ENCODE measurements at places on chromosomes 5 and 9. TPM values are rescaled to one million over a fixed set of nuclear protein-coding genes. Genes with fewer than 3 reads are reported as not detected.

GRCh38 chr5:43204958-43205357 is 12.9 kb downstream of the NIM1K start:
- H3K27ac ChIP-seq: no peak overlapping the region
- H3K4me3 ChIP-seq: no peak overlapping the region
- DNase-seq: no peak
- H3K4me1 ChIP-seq: peaks cover 2% of the 10 kb centered on the region
- H3K27me3 ChIP-seq: peaks cover 9% of the 10 kb centered on the region

DNA sequence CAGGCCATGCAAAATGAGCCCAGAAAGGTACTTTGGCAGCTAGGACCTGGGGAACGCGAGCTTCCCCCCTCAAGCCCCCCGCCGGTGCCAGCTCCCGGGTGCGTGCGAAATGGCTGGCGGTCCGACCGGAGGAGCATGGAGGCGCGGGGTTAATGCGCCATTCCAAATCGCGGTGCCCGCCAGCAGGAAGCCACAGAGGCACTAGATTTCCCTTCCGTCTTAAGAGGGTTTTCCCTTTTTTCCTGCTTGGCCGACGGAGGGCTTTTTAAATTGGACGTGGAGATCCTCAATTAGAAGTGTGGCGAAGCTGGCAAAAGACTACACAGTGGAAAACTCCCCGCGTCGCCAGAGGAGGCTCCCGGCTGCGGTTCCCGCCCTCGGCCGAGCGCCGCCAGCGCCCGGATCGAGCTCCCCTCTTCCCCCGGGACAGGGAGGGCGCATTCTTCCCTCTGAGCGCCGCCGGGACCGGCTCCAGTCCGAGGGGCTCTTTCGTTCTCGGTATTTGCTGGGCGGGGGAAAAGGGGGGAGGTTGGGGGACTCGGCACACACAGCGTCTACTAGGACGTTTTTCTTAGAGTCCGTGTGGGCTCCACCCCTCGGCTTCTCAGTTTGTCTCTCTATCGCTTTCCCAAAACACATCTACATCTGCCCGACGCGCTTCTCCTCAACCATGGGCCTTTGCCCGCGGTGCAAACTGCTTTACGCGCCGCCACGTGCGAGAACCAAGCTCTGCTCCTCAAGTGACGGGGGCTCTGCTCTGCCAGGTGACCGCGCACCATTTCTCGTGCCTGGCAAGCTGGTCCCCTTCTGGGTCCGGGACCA is 3.0 kb downstream of the GDNF start:
- peaks cover 73% of the 10 kb centered on the region for H3K27me3 ChIP-seq
- H3K4me1 ChIP-seq: peaks cover 20% of the 10 kb centered on the region
- no peak overlapping the region for H3K27ac ChIP-seq
- DNase-seq: no peak
- no peaks in the 10 kb centered on the region for H3K36me3 ChIP-seq

DNA sequence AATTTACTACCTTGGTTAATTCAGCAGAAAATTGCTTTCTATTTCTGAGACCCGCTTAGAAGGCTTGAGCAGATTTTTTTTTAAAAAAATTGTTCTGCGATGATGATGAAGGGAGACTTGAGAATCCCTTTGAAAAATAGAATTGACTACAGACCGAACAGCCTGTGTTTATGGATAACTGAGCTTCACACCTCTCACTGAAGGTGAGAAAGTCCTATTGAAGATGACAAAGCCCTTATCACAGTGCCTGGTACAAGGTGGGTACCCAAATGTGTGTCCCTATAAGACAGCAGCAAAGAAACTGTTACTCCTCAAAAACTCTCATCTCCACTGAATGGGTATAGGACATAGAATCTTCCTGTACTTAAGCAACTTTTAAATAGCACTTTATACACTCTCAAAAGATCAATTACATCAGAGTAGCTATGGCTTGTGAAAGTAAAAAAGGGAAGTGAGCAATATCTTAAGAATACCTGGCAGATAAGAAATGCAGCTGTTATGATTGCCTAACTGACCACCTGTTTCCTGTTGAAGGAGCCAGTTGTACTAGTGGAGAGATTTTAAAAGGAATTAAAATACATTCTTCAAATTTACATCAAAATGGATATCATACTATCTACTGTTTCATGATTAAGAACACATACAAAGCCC is 419.7 kb downstream of the CHSY3 start:
- DNase-seq: no peak
- no peaks in the 10 kb centered on the region for H3K36me3 ChIP-seq
- H3K27ac ChIP-seq: no peak overlapping the region
- no peak overlapping the region for H3K4me3 ChIP-seq
- H3K4me1 ChIP-seq: no peaks in the 10 kb centered on the region

DNA sequence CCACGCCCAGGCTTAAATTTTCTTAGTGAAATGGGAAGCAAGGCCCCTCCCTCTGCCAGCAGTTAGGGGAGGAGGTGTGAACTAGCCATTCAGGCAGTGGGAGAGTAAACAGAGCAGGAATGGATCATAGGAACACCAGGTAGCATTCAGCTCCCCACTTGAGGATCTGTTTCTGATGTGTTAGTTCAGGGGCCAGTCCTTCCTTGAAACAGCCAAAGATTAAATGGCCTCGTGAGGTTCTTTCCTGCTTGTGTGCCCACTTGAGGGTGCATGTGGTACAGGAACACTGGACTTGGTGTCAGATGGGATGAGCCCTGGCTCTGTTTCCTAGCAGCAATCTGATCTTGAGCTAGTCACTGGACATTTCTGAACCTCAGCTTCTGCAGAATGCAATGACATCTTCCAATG is 21.2 kb downstream of the FAXDC2 start:
- peak overlapping the region; percentile 25 for H3K4me3 ChIP-seq
- peaks cover 38% of the 10 kb centered on the region for H3K4me1 ChIP-seq
- H3K27me3 ChIP-seq: no peaks in the 10 kb centered on the region
- no peak for DNase-seq

DNA sequence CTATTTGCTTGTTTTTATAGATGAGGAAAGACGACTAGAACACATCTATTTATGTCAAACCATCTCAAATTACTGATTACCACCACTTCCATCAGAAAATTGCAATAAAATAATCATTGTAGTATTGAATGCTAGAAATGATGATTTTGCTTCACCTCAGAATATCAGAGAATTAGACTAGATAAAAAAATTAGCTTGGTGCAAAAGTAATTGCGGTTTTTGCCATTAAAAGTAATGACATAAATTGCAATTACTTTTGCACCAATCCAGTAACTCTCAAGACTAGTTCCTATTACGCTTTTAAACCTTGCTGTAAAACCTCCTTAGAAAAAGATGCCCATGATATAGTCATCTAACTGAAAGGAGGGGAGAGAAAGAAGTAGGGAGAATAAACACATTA is 556.7 kb upstream of the GRIN3A start:
- no peaks in the 10 kb centered on the region for H3K4me1 ChIP-seq
- no peak overlapping the region for H3K27ac ChIP-seq
- DNase-seq: no peak
- H3K36me3 ChIP-seq: no peaks in the 10 kb centered on the region
- no peaks in the 10 kb centered on the region for H3K27me3 ChIP-seq

GRCh38 chr5:138646671-138647070 is 71.5 kb upstream of the HSPA9 start:
- no peak overlapping the region for H3K27ac ChIP-seq
- peaks cover 3% of the 10 kb centered on the region for H3K4me1 ChIP-seq
- peaks cover 96% of the 10 kb centered on the region for H3K27me3 ChIP-seq
- no peak overlapping the region for H3K4me3 ChIP-seq
- H3K36me3 ChIP-seq: no peaks in the 10 kb centered on the region

GRCh38 chr5:103120607-103121200 is 603 bp downstream of the PPIP5K2 start:
- peak overlapping the region; percentile 98 for H3K4me3 ChIP-seq
- peaks cover 69% of the 10 kb centered on the region for H3K4me1 ChIP-seq
- no peak for DNase-seq
- no peaks in the 10 kb centered on the region for H3K36me3 ChIP-seq

GRCh38 chr5:141507387-141508091 is 18.7 kb downstream of the PCDHGC5 start:
- no peaks in the 10 kb centered on the region for H3K27me3 ChIP-seq
- no peak for DNase-seq
- H3K36me3 ChIP-seq: no peaks in the 10 kb centered on the region
- peaks cover 28% of the 10 kb centered on the region for H3K4me1 ChIP-seq
- H3K27ac ChIP-seq: peak overlapping the region; percentile 11

DNA sequence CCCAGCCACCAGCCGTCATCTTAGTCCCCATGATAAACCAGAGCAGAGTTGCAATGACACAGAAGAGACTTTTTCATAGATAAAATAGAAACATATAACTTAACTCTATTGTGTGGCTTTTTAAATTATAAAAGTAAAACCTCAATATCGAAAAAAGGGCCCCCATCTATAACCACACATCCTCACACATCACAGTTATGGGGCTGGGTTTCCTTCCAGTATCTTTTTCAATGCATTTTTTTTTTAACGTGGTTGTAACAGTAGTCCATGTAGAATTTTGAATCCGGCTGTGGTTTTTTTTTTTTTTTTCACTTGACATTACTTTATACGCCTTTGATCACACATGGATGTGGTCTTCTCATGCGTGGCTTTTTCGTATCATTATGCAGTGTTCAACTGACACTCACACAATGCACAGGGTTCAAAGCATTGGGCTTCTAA is 77.4 kb downstream of the CFAP77 start:
- DNase-seq: no peak
- H3K27ac ChIP-seq: peak overlapping the region; percentile 44
- peaks cover 73% of the 10 kb centered on the region for H3K27me3 ChIP-seq
- H3K4me1 ChIP-seq: peaks cover 25% of the 10 kb centered on the region
- H3K36me3 ChIP-seq: no peaks in the 10 kb centered on the region
- peak overlapping the region; percentile 56 for H3K4me3 ChIP-seq

DNA sequence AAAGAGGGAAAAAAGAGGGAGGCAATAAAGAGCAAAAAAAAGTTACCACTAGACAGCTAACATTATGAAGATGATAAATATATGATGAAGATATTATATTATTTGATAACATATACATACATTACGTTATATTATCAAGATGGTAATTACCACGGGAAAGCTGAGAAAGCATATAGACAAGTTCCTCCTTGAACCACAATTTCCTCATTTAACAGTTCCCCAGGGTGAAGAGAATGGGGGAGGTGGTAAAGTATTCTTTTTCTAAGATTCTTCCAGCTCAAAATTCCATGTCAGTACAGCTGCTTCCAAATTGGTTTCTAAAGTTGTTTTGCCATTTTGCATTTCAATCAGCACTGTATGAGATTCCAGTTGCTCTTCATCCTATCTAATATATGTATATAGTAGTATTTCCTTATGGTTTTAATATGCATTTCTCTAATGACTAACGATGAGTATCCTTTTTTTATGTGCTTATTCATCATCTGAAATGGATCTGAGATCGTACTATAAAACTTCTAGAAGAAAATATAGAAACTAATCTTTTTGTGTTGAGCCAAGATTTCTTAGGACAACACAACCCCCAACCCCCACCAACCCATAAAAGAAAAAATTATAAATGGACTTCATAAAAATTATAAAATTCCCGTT is 49.5 kb upstream of the C9orf72 start:
- H3K4me3 ChIP-seq: no peak overlapping the region
- H3K4me1 ChIP-seq: no peaks in the 10 kb centered on the region
- H3K27ac ChIP-seq: no peak overlapping the region
- DNase-seq: no peak
- peaks cover 2% of the 10 kb centered on the region for H3K27me3 ChIP-seq
- H3K36me3 ChIP-seq: no peaks in the 10 kb centered on the region

GRCh38 chr5:109351988-109352864 is 57.5 kb downstream of the PJA2 start:
- H3K27ac ChIP-seq: no peak overlapping the region
- peaks cover 63% of the 10 kb centered on the region for H3K36me3 ChIP-seq
- H3K4me1 ChIP-seq: peaks cover 17% of the 10 kb centered on the region
- H3K4me3 ChIP-seq: no peak overlapping the region
- no peak for DNase-seq
- no peaks in the 10 kb centered on the region for H3K27me3 ChIP-seq

The MTREX gene
- 69.2 TPM for total RNA-seq

The IL3 gene
- total RNA-seq: not detected

The MACIR gene
- 2.2 TPM for total RNA-seq

The PCDHB16 gene
- not detected for total RNA-seq

The VDAC1 gene
- 43.2 TPM for total RNA-seq

The RPL12 gene
- total RNA-seq: 1,480 TPM

The PCDH1 gene
- total RNA-seq: not detected

The PRRT1B gene
- total RNA-seq: not detected
